ENCODE measurements at places on chromosomes 13 and 19. TPM values are rescaled to one million over a fixed set of nuclear protein-coding genes. Genes with fewer than 3 reads are reported as not detected.

SLC44A2 gene
- total RNA-seq, result 9.1 TPM

PRKD2 gene
- 32.0 TPM for total RNA-seq

SIAH3 gene
- total RNA-seq, result not detected

IQCN gene
- total RNA-seq, result 0.58 TPM

OR7A5 gene
- not detected for total RNA-seq

EBI3 gene
- total RNA-seq, result 3.4 TPM

CEACAM8 gene
- total RNA-seq, result not detected

C1QTNF9B gene
- total RNA-seq, result not detected

PCDH9 gene
- 5.6 TPM for total RNA-seq

VSTM2B gene
- total RNA-seq, result not detected

IGSF23 gene
- 0.15 TPM for total RNA-seq

KCNJ14 gene
- total RNA-seq, result 1.1 TPM

ELSPBP1 gene
- total RNA-seq, result not detected

NLRP5 gene
- 0.03 TPM for total RNA-seq

C19orf38 gene
- 0.10 TPM for total RNA-seq

IGFL3 gene
- not detected for total RNA-seq

DLL3 gene
- 10.4 TPM for total RNA-seq

SUGT1 gene
- 40.8 TPM for total RNA-seq

CRX gene
- total RNA-seq, result not detected

CRB3 gene
- total RNA-seq, result 4.0 TPM

UBE2L5 gene
- not detected for total RNA-seq

SLAIN1 gene
- total RNA-seq, result 0.65 TPM

ANKRD24 gene
- 0.18 TPM for total RNA-seq

FLT1 gene
- 0.02 TPM for total RNA-seq

TMEM259 gene
- 117 TPM for total RNA-seq

RDH8 gene
- 0.13 TPM for total RNA-seq

ZNF99 gene
- not detected for total RNA-seq

APOC4 gene
- total RNA-seq, result not detected

KIR3DL1 gene
- total RNA-seq, result not detected
